ENCODE measurements at places on chromosomes 7 and 10.

- no peak for DNase-seq
Observed at GRCh38 chr7:80453699-80454340, 58.0 kb downstream of the GNAT3 start.

DNA sequence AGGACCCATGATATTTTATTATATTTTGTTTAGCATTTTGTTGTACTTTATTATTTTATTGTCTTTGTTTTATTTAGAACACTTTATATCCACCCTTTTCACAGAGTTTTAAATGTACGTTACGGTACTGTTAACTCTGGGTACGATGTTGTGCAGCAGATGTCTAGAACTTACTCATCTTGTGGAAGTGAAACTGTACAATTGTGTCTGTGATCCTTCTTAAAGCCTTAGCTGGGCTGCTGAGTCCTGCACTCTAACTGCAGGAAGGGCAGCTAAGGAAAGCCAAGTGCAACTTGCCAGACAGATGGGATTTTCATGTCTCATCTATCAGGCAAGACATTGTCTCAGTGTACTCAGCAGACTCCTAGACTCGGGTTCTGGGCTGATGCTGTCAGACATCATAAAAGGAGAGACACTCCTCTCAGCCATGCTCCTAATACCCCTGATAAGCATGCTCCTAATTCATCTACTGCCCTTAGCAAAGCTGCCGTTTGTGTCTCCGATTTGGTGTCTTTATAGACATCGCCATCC is 14.6 kb upstream of the INSYN2A start:
- DNase-seq: no peak

GRCh38 chr10:128305601-128306345 is 179.6 kb upstream of the MKI67 start:
- DNase-seq: no peak

GRCh38 chr10:60377042-60377352 is 12.7 kb downstream of the ANK3 start:
- no peak for DNase-seq

DNA sequence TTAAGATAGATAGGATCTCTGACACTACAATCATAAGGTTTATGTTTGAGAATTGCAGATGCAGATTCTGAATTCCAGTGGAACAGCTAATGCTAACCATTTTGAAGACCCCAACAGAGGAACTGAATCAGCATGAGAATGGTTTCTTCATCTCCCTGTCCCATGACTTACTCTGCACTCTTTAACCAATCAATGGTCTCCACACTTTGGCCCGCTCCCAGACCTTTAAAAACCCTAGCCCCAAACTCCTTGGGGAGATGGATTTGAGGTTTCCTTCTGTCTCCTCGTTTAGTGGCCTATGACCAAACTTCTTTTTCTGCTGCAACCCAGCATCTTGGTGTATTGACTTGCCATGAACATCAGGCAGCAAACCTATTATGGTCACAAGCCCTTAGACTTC is 804.9 kb downstream of the LRMDA start:
- no peak for DNase-seq

- DNase-seq: no peak
Observed at GRCh38 chr10:128047991-128048818, 78.0 kb downstream of the MKI67 start.

- DNase-seq: no peak
Observed at GRCh38 chr10:113133497-113134115, 183.6 kb downstream of the TCF7L2 start.

DNA sequence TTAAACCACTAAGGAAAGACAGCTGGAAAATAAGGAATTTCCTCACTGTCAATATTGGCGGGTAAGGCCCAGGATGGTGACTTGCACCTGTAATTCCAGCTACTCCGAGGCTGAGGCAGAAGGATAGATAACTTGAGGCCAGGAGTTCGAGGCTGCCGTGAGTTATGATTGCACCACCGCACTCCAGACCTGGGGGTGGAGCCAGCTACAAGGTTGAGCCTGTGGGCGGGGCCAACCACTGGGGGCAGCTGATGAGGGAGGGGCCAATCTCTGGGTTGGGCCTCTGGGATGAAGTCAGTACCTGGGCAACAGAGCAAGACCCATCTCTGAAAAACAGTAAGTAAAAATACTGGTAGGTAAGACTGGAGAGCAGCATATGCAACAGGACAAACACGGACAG is 80.1 kb upstream of the ADO start:
- no peak for DNase-seq

GRCh38 chr10:67665491-67665890 is 30.5 kb downstream of the CTNNA3 start:
- DNase-seq: no peak

DNA sequence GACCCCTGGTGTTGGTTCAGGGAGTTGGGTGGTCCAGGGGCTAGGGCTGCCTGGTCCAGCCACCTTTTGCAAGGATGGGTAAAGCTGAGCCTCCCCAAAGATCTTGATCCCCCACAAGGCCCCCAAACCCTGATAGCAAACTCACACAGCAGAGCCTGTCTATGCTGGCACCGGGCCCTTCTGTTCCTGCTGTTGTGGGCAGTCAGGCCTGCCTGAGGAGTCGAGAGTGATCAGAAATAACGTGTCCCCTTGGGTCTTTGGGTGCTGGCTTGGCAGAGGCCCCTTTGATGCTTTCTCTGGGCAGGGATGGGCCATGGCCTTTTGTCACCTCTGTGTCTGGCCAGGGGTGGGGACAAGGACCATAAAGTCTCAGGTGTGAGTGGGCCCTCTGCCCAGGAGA is 715 bp upstream of the MUC12 start:
- DNase-seq: no peak

- no peak for DNase-seq
Observed at GRCh38 chr7:10662491-10662890, 311.2 kb upstream of the PHF14 start.

GRCh38 chr10:92267343-92267742 is 23.5 kb downstream of the CPEB3 start:
- DNase-seq: no peak

DNA sequence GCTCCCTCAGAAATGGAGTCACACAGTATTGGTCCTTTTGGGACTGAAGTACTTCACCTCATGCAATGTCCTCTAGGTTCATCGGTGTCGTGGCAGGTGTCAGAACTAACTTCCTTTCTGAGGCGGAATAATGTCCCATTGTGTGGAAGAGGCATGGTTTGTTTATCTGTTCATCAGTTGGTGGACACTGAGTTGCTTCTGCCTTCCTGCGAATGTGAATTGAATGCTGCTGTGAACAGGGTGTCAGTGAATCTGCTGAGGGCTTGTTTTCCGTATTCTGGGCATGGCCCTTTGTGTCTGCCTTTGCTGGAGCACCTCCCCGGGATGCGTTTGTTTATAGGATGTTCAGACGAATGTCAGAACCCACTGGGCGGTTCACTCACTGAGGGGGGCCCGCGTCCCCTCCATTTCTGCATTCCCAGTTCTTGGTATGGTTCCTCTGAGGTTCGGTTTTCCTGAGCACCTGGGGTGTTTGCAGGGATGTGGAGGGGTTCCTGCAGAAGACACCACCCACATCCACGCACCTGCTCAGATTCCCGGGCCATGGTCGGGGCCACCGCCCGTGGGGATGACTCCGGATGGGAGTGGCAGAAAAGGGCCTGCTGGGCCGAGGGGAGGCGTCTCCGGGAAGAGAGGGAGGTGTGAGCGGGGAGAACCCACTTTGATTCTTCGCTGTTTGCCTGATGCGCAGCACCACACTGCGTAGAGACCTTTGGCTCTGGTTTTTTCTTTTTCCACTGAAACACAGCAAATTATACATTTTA is 33.1 kb downstream of the CHST12 start:
- DNase-seq: no peak

- DNase-seq: no peak
Observed at GRCh38 chr10:113175756-113176651, 226.0 kb downstream of the TCF7L2 start.

- no peak for DNase-seq
Observed at GRCh38 chr10:73485320-73485719, 10.5 kb downstream of the PPP3CB start.

- DNase-seq: no peak
Observed at GRCh38 chr7:67429735-67430134, 433.1 kb downstream of the TYW1 start.

GRCh38 chr7:71243736-71244410 is 111.9 kb downstream of the GALNT17 start:
- no peak for DNase-seq

- no peak for DNase-seq
Observed at GRCh38 chr7:31683445-31684225, 3.4 kb upstream of the PPP1R17 start.

DNA sequence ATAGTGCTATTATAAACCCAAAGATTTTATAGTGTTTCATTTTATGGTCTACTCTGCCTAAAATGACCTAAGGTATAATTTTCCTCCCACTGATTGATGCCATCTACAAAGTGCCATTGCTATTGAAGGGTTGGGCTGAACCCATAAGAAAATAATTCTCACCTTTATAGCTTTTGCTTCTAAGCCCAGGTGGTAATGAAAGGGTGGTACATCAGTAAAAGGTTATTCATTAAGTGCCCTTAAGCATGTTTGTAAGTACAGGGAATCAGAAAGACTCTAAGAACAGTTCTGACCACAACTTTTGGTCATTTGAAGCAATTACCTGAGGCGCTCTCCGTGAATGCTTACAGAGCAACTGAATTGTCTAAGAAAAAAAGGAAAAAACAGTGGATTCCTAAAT is 1247.3 kb downstream of the NXPH1 start:
- DNase-seq: no peak

DNA sequence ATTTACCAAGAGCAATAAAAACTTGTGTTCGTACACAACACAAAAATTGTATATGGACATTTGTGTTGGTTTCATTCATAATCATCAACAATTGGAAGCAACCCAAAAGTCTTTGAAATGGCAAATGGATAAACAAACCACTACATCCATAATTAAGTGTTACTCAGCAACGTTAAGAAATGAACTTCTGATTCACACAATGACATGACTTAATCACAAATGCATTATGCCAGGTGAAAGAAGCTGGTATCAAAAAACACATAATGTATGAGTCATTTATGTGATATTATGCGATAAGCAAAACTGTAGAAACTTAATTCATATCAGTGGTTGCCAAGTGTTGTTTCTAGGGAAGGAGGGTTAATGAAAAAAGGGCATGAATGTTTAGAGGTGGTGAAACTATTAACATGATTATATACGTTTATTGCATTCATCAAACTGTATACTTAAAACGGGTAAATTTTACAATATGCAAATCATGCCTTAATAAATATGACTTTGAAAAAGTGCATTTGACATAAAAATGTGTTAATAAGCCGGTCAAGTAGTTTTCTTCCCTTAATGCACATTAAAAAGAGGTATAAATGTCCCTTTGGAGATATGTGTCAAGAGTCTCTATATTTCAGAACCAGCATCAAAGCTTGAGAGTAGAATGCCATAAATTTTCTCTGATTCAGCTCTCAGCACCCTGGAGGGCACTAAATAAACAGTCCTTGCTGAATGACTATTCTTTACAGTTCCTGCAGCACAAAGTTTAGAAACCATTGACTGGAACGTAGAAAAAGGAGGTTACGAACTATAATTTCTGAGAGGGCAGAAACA is 84.8 kb upstream of the GRM3 start:
- no peak for DNase-seq

DNA sequence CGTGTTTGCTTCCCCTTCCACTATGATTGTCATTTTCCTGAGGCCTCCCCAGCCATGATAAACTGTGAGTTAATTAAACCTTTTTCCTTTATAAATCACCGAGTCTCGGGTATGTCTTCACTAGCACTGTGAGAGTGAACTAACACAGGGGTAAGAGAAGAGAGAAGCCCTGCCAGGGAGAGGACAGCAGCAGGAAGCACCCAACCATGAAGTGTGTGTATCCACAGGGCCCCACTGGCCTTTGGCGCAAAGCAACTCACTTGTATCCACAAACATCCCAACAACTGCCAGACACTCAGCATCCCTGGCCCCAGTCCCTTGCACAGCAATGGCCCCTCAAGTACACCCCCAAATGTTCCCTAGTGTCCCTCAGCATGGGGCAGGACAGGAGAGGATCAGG is 115.1 kb downstream of the MAD1L1 start:
- no peak for DNase-seq

- DNase-seq: no peak
Observed at GRCh38 chr10:121112579-121113384, 261.6 kb downstream of the WDR11 start.

DNA sequence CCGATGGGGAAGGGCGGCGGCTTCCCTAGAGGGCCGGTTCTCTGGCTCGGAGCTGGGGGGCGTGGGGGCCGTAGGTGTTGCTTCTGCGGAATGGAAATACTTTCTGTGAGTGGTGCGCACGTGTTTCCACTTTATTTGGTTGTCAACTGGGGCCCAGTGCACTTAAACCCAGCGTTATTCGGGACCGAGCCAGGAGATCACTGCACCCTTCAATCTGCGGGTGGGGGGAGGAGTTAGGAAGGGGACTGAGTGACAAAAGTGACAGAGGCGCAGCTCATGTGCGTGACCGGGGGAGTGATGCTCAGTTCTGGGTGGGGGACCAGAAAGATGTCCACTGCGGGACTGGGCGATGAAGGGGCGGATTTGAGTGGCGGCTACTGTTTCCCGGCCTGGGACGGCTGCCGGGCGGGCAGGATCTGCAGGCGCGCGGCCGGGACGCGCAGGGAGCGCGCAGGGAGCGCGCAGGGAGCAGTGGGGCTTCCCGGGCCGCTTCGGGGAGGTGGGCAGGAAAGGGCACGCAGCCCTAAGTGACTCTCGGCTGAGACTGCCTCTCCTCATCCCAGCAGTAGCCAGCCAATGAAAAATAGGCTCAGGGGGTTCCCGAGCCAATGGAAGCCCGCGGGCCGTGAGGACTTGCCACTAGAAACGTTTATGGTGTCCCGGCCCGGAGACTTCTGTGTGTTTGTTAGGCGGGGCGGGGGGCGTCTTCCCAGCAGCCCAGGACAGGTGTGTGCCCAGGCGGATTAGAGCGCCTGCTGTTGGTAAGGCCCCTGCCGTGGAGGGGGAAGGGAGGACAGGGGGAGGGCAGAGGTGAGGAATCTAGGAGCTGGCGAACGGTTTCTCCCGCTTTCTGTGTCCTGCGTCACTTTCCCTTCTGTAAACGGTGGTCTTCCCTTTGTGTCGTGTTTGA is 54.3 kb upstream of the KDM7A start:
- peak; percentile 64 for DNase-seq

DNA sequence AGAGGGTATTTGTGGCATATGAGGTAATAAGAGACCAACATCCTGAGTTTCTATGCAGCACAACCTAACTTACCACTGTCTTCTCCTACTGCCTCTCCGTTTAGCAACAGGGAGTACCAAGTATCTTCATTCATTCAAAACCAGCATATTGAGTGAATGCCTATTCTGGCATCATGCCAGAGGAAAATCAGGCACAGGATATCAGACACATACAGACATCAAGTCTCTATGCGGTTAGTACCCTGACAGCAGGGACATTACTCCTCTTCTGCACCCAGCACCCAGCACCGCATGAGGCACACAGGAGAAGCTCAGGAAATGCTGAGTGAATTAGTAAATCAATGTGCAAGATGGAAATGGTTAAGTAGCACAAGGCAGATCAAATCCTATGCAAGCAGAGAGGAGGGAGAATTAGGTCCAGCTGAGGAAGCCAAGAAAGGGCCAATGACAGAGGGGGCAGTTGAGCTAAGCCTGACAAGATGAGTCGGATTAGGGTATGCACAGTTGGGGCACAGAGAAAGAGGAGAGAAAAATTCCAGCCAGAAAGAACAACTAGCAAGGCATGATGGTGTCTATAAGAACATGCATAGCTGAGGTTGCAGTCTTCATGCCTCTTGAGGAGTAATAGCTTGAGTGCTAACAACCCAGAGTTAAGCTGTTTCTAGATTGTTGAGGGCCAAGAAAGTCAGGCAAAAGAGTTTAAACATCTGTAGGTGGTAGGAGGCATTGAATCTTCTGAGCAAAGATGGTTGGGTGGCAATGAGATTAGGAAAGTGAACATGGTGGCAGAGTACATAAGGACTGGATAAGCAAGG is 146.0 kb downstream of the PLXNA4 start:
- no peak for DNase-seq

Data from stimulated activated CD4-positive, alpha-beta T cell treated with anti-CD3 and anti-CD28 coated beads, Interleukin-1b, Interleukin-23, amount 100 ng/mL, for 4 hours (primary cell).